Effector memory CD4-positive, alpha-beta T cell (primary cell): ENCODE measurements at places on chromosomes 3 and 15.

DNA sequence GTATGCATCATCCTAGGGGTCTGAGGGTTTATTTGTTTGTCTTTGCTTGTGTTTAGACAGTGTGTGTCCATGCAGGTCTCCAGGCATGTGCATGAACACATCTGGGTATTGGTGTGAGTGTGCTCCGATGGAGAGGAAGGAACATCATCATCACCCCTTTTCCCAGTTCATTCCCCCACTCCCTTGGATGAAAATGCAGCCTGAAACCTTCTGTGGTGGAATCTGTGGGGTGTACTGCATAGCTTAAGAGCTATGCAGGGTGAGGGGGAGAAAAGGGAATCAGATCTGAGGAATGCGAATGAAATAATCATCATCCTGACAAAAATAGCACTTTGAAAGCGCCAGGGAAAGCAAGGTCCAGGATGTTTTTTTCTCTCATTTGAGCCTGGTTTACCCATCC, 520.1 kb downstream of the NTRK3 start:
- no peaks in the 10 kb centered on the region for H3K27me3 ChIP-seq
- H3K36me3 ChIP-seq = no peaks in the 10 kb centered on the region
- no peak for DNase-seq

- H3K4me3 ChIP-seq = no peak overlapping the region
- no peak for DNase-seq
- H3K27me3 ChIP-seq = no peaks in the 10 kb centered on the region
- no peak overlapping the region for H3K27ac ChIP-seq
- no peaks in the 10 kb centered on the region for H3K36me3 ChIP-seq
- no peaks in the 10 kb centered on the region for H3K4me1 ChIP-seq
These were observed 213.9 kb downstream of the CLSTN2 start for GRCh38 chr3:140148824-140149390.

DNA sequence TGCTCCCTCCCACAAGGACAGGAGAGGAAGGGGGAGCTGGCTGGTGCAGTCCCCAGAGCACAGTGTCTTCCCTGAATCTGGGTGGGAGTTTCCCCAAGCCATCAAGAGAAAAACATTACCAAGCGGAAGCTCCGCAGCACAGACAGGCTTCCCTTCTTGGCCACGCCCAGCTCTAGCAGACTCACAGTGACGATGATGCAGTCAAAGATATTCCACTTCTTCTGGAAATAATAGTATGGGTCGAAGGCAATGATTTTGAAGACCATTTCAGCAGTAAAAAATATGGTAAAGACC, 76.7 kb downstream of the SCN10A start:
- no peaks in the 10 kb centered on the region for H3K4me1 ChIP-seq
- no peaks in the 10 kb centered on the region for H3K36me3 ChIP-seq
- no peaks in the 10 kb centered on the region for H3K27me3 ChIP-seq
- H3K4me3 ChIP-seq = no peak overlapping the region
- no peak for DNase-seq

DNA sequence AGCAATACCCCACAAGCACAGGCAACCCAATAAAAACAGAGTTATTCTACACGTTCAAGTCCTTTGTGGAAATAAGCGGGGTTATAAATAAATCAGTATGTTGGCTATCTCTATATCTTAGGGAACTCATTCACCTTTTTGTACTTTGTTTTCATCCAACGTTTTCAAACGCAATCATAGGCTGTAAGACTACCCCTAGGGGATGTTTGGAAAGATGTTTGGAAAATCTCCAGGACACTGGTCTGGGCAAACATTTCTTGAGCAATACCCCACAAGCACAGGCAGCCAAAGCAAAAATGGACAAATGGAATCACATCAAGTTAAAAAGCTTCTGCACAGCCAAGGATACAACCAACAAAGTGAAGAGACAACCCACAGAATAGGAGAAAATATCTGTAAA, 70.1 kb downstream of the CLDN11 start:
- no peak overlapping the region for H3K27ac ChIP-seq
- no peak overlapping the region for H3K4me3 ChIP-seq
- H3K36me3 ChIP-seq = no peaks in the 10 kb centered on the region
- H3K27me3 ChIP-seq = no peaks in the 10 kb centered on the region

- H3K27me3 ChIP-seq = no peaks in the 10 kb centered on the region
- H3K4me3 ChIP-seq = no peak overlapping the region
- H3K4me1 ChIP-seq = no peaks in the 10 kb centered on the region
- H3K36me3 ChIP-seq = no peaks in the 10 kb centered on the region
- H3K27ac ChIP-seq = no peak overlapping the region
- DNase-seq = no peak
These were observed 314.8 kb downstream of the BCHE start for GRCh38 chr3:165522386-165522785.

GRCh38 chr3:54038391-54038790, 84.0 kb upstream of the CACNA2D3 start:
- no peaks in the 10 kb centered on the region for H3K27me3 ChIP-seq
- no peaks in the 10 kb centered on the region for H3K4me1 ChIP-seq
- H3K4me3 ChIP-seq = no peak overlapping the region
- H3K36me3 ChIP-seq = no peaks in the 10 kb centered on the region
- H3K27ac ChIP-seq = no peak overlapping the region
- no peak for DNase-seq

- no peaks in the 10 kb centered on the region for H3K36me3 ChIP-seq
- no peak for DNase-seq
- H3K27me3 ChIP-seq = no peaks in the 10 kb centered on the region
- H3K4me1 ChIP-seq = no peaks in the 10 kb centered on the region
- no peak overlapping the region for H3K4me3 ChIP-seq
- no peak overlapping the region for H3K27ac ChIP-seq
These were observed 398.9 kb upstream of the TPRG1 start for GRCh38 chr3:188772886-188773285.

- DNase-seq = no peak
- peaks cover 32% of the 10 kb centered on the region for H3K4me1 ChIP-seq
These were observed 5.9 kb upstream of the CD47 start for GRCh38 chr3:108096532-108097321.
